ENCODE measurements at places on chromosomes 3 and 15. TPM values are rescaled to one million over a fixed set of nuclear protein-coding genes. Genes with fewer than 3 reads are reported as not detected.

DNA sequence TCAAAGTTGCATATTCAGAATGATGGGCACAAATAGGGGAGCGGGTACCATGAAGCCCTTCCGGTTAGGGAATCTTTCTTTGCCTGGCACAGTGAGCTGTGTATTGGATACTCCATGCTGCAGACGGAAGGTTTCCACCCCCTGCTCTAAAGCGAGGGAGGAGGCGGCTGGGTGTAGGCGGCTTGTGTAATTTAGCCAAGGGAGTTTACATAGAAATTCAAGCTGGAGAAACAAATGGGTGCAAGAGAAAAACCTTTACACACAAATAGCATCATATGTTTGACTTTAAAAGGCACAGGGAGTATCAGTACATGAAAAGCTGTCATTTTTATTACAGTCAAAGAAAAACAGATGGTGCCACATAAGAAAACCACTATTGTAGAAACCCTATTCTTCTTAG lies 59.3 kb upstream of the ADCY5 start:
- DNase-seq, result peak; percentile 28

- peak; percentile 18 for DNase-seq
These were observed 37.1 kb upstream of the RPL35A start for GRCh38 chr3:197912741-197913476.

GRCh38 chr15:27464941-27465612 lies 494.1 kb downstream of the GABRG3 start:
- DNase-seq, result no peak

CCR9 gene
- total RNA-seq, result not detected

SKOR1 gene
- not detected for total RNA-seq

DNA sequence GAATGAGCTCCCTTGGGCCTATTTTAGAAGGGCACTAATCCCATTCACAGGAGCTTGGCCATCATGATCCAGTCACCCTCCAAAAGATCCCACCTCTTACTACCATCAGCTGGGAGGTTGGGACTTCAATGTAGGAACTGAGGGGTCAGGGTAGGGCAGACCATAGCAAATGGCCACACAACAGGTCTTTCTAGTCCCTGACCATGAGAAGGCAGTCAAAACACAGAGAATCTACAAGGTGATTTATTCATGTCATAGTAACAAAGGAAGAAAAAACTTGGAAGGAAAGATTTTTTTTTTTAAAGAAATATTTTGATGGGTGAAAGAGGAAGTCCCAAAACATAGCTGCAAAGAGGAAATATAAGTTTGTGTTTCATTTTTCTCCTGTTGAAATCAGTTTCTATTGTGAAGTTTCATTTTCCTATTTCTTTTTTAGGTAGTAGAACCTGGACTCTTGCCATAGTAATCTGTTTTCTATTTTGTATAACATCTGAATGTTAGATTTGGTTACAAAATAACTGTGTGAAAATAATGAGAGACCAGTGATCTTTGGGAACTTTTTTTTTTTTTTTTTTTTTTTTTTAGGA lies 23.5 kb upstream of the TNFSF10 start:
- DNase-seq, result no peak

GDPGP1 gene
- 5.2 TPM for total RNA-seq

DNA sequence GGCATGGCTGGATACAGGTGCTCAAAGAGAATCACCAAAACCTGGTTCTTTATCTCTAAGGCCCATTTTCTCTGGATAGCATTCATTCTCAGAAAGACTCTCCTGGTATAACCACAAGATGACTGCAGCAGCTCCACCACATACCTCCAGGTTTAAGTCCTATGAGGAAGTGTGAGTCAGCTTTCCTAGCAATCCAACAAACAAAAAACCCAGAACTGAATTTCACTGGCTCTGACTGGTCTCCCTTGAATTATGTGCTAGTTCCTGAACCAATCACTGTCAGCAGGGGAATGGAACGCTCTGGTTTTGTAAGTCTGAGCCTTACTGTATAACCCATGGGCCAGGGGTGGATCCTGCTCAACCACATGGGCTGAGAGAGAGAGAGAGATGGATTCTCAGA lies 27.2 kb downstream of the MRPL46 start:
- DNase-seq, result peak; percentile 16

ANKRD34C gene
- total RNA-seq, result not detected

DNA sequence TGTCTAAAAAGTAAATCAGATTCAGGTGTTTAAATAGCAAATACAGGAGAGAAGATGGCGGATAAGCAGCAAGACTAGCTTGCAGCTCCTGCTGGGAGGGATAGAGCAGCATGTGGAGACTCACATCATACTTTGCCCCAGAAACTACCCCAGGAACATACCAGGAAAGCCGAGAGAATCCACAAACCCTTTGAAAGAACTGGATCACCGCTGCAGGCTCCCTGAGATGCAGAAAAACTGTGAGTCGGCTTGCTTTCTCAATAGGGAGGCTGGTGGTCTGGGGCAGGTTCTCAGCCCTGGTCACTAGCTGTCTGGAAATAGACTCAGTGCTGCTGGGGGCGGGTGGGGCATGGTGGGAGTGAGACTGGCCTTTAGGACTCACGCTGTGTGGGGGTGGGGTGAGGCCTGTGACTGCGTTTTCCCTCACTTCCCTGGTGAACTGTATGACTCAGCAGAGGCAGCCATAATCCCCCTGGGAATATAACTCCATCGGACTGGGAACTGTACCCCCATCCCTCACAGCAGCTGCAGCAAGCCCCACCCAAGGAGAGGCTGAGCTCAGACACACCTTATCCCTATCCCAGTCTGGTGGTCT lies 142.8 kb downstream of the CNTN6 start:
- no peak for DNase-seq

- DNase-seq, result no peak
These were observed 8.6 kb upstream of the IL20RB start for GRCh38 chr3:136949146-136949545.

Data from fibroblast of villous mesenchyme (primary cell).